HTR-8/SVneo (cell line): ENCODE measurements at places on chromosomes 12 and 14.

DNA sequence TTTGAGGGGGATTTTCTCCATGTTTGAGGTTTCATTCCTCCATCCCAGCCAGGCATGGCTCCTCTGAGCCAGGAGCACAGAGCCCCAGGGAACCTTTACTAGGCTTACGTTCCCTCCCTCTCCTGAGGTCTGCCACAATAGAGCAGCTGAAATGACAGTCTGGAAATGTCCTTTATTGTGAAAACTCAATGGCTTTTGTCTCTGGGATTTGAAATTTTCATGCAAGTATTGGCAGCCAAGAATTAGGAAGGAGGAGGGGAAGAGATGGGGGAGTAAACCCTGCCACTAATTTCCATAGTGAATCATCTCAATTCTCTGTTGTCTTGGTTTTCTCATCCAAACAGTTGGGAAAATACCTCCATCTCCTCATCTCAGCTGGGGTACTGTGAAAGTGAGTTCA is 2.6 kb upstream of the PLEKHG3 start:
- DNase-seq, result no peak

DNA sequence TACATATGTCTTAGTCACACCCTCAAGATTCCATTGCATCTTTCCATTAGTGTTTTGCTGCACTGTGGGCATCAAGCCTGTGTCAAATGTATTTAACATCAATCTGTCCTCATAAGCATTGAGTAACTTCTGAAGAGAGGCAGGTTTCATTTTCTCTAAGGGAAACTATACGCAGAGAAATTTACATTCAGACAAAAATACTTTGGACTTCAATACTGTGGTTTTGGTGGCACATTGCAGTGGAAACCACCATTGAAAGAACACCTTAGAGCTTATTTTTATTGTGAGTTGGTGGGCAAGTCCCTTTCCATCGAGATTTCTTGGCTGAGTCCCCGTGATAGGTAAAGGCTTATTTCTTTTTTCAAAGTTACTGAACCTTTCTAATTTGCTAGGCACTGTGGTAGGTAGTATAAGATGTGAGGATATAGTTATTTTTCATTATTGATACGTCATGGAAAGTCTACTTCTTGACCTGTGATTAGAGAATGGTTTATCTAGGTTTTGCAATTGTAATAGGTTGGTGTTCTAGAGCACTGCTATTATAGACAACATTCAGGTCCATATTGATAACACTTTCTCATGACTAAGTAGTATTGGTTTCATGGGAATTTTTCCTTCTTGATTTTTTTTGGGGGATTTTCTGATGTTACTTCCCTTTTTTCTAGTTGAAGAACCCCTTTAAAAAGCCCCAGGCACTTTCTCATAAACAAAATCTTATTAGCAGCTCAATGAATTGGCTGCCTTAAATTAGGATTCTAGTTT is 81.9 kb downstream of the CFAP54 start:
- no peak for DNase-seq

DNA sequence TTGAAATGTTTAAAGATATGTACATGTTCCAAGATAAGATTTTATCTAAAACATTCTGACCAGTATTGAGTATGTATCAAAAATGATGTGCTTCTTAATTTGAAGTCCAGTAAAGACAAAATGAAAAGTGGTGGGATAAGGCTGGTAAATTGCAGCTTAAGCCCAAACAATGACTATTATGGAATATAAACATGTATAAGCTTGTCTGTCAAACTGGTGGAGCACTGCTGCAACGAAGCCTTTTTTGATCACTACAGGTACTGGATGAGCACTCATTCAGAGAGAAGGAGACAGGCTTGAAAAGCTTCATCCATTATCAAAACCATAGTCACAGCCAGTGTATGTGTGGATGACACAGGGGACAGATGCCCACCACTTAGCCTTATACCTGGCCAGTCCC is 138.4 kb downstream of the ATP23 start:
- DNase-seq, result no peak

- no peak for DNase-seq
These were observed 5.6 kb downstream of the TRMT61A start for GRCh38 chr14:103534576-103535061.

DNA sequence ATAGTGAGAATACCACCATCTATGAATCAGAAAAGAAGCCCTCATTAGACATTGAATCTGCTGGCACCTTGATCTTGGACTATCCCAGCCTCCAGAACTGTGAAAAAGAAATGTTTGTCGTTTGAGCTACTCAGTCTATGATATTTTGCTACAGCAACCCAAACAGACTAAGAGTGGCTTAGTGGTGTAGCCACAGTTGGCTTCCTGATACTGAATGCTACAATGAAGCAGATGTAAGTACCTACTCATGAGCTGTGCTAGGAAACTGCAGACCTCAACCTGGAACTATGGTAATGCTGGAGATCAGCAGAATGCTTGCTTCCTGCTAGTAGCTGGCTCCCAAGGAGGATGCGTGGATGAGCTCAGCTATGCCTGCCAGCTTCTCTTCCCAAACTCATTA is 268.6 kb upstream of the CRY1 start:
- DNase-seq, result no peak

GRCh38 chr12:81095501-81096232 is 17.8 kb downstream of the ACSS3 start:
- DNase-seq, result no peak

DNA sequence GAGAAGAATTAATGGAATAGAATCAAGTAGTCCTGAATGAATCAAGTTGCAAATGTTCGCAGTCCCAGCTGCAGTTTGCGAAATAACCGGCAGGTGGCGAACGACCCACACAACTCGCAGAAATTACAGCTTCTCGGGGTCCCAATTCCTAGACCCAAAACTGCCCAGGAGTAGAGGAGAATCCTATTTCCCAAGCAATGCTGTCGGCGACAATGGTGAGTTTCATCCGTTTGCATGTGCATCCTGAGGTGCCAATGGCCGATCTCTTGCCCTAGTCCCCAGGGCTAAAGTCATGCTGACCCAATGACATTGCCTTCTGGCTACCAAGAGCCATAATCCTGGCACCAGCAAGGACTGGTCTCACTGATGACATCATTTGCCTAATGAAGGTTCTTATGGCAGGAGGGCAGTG is 8.5 kb upstream of the ASCL1 start:
- peak; percentile 32 for DNase-seq

DNA sequence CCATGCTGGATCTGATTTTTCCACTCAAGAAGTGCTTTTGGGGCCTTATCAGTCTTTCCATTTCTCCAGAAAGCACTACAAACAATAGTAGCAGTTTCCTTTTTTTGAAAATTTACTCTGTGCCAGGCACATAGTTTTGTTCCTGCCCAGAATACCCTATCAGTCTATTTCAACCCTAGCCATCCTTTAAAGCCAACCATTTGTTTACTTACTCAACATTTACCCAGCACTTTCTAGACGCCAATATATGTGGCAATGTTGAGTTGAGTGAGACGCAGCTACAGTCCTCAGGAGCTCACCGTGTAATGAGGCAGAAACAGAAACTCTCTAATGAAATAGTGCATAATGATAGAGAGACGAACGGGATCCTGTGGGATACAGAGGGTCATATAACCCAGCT is 32.9 kb upstream of the CHST11 start:
- no peak for DNase-seq

DNA sequence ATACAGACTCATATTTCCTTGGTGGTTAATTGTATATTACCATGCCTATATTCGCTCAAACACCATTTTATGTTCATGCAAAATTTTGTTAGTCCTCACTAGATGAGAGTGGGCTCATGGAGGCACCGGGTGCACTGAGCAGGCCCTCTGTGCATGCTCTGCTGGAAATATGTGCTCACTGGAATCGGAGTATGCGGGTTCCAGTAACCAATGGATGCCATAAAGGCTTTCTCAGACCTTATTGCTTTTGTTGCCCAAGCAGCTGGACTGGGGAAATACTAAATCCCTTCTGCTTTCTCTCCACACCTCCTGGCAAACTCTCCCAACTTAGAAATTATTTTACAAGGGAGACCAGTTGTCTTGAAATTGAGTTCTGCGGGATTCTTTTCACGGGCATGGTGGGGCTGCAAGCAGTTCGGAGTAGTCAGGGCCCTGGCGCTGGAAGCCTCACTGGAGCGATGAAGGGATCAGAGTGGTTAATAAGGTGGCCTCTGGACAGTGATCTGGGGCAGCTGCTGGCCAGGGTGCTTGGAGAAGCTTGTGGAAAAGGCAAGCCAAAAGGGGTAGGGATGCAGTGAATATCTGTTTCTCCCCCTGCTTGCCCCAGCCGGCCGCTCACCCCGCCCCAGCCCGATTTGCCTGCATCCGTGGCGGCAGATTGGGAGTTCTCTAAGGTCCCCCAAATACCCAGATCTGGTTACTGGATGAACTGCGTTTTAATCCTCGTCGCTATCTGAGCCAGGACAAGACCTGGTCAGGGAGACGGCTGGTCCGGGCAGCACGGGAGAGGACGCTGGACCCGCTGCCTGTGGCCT is 7.4 kb upstream of the HOXC6 start:
- DNase-seq, result no peak

DNA sequence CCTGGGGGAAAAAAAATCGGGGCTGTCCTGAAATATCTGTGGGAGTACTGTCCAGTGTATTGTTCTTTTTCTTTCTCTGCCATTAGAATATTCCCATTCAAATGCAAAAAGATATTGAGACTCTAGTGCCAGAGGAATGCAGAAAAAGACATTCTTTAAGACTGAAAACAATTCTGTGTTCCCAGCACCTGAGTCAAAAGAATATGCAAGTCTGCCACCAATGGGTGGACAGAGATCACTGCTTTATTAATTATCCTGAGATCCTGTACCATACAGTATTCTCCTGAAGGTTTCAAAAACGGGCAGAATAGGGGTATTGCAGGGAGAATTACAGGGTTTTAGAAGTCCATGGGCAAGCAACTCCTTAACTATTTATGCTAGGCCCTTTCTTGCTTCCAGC is 361.8 kb downstream of the C12orf50 start:
- DNase-seq, result peak; percentile 12

GRCh38 chr14:51205486-51205885 is 34.6 kb upstream of the TMX1 start:
- no peak for DNase-seq

DNA sequence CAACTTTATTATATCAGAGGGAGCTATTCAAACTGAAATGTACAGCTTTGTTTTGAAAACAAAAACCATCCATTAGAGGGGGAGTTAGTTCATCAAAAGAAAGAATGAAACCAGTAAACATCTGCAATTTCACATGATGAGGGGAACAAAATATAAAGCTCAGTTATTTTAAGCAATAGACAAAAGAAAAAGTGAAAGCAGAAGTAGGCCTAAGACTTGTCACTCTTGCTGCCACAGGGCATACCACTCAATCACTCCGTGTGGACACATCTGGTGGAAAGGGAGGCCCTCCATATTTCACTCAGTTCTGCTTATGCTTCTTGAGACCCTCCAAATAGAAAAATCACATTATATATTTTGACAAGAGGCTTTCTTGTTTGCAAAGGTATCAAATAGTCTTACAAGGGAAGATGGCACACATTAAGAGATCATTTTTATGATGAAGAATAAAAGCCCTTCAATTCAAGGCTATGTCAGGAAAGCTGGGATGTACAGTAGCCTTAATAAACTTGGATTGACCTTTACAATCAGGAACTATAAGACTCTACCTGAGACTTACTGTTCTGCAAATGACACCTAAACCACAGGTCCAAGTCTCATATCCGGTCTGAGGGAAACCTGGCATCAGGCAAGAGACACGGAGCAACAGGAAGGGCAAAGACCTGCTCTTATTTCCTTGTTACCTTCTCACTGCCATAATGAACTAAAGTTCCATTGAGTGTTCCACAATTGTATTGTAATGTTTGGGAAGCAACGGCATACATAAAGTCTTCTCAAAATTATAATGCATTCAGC is 222.5 kb upstream of the GRIP1 start:
- no peak for DNase-seq

GRCh38 chr14:23640524-23641141 is 4.5 kb downstream of the DHRS2 start:
- DNase-seq, result peak; percentile 51

GRCh38 chr14:99181241-99181640 is 90.8 kb downstream of the BCL11B start:
- no peak for DNase-seq

GRCh38 chr12:19850346-19851065 is 411.2 kb downstream of the AEBP2 start:
- DNase-seq, result no peak

- DNase-seq, result no peak
These were observed 41.5 kb downstream of the BCL11B start for GRCh38 chr14:99230208-99231151.

- no peak for DNase-seq
These were observed 178.1 kb downstream of the SOX5 start for GRCh38 chr12:23771240-23771949.

DNA sequence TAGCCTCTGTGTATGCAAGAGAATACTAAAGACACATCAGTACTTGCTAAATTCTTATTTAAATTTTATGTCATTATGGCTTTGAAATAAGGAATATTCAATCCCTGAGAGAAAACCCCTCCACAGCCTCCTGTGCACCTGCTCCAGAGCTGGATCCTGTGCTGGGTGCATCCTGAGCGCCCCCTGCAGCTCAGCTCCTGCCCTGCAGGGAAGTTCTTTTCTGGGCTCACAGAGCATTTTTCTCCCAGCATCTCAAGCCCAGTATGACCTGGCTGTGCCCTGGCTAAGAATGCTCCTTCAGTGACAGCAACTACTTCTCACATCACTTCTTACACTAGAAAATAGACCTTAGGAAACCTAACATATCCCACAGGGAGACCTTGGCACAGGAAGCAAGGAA is 1211.7 kb downstream of the TMEM121 start:
- DNase-seq, result no peak
